ENCODE measurements at places on chromosomes 4 and X. TPM values are rescaled to one million over a fixed set of nuclear protein-coding genes. Genes with fewer than 3 reads are reported as not detected.

DNA sequence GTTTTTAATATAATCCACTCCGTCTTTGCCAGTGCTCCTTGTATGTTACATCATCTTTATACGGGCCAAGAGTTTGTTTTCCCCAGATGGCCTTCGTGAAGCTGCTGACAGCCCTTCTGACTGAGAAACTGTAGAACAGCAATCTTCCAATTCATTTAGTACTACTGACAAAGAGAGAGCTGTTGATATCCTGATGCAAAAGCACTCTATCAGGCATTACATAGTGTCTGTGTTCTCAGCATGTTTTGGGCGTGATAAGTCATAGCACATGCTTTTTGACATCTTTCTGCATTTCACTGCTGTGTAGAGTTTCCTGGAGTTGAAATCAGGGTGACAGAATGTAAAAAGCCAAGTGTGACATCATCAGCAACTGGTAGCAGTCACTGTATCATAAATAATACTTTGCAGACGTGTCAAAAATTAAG is 746.3 kb upstream of the FAM241A start:
- no peak for DNase-seq

GRCh38 chr4:63632858-63633257 is 776.4 kb downstream of the TECRL start:
- no peak for DNase-seq

GRCh38 chr4:23888421-23889319 is 1.2 kb downstream of the PPARGC1A start:
- DNase-seq: no peak

DNA sequence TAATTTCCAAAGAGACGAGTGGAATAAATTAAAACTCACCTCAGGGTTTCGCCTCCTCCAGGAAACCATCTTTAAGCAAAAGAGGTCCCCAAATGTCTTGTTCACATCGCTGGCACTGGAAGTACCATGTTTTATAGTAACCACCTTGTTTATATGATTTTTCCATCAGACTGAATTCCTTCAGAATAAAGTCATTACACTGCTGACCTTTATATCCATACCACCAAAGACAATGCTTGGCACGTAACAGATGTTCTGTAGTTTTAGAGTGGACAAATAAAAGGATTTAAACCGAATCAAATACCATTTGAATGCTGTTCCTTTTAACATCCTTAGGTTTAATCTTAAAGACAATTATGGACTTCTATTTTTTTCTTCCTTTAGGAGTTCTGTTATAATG is 4.7 kb downstream of the NUDT6 start:
- DNase-seq: no peak

GRCh38 chrX:78124307-78124706 is 15.1 kb downstream of the TAF9B start:
- DNase-seq: no peak

DNA sequence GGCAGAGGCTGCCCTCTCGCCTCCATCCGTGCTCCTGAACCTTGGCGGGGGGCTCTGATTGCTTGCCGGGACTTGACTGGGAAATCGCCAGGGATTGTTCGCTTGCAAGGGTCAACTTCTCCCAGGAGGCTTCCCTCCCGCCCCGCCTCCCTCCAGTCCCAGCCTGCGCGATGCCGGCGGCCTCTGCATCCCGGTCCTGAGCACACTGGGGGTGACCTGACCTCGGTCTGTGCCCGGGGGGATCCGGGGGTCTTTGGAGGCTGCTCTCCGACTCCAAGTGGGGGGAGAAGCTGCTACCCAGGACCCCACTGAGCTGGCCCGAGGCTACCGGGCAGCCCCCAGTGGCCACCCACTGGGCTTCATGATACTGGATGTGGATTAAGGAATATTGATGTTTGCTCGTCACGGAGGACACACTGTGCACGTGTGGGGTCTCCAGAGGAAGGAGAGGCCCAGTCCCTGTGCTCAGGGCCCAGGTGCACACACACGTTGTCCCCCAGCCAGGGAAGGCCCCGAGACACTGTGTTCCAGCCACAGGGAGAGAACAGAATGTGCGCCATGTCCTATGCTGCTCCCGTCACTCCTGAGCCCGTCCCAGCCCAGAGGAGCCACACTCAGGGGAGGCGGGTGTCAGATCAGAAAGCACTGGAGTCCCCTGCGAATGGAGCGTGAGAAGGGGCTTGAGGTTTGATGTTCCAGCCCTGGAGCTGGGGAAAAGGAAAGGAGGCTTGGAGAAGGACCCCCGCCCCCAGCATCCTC is 55.9 kb upstream of the NKX1-1 start:
- DNase-seq: no peak

GRCh38 chr4:146959692-146960091 is 14.0 kb upstream of the TTC29 start:
- no peak for DNase-seq

GRCh38 chr4:6124386-6125102 is 75.8 kb downstream of the JAKMIP1 start:
- DNase-seq: no peak

- no peak for DNase-seq
These were observed 494.1 kb downstream of the GABRG1 start for GRCh38 chr4:45629717-45630116.

DNA sequence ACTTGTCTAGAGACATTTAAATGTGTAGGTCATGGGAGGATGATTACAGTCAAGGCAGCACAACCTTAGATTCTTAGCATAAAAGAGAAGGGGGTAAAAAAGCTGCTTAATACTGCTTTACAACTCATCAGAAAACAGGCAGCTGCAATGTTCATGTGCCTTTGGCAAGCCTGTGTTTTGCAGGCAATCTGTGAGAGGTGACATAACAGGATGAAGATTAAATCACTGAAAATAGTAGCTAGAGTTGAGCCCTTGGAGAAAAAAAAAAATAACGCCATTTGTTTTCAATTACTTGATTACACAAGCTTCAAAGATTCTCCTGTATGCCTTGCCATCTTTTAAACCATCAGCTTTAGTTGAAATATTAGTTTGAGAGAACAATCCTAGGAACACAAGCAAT is 847.6 kb upstream of the LCORL start:
- DNase-seq: no peak

DNA sequence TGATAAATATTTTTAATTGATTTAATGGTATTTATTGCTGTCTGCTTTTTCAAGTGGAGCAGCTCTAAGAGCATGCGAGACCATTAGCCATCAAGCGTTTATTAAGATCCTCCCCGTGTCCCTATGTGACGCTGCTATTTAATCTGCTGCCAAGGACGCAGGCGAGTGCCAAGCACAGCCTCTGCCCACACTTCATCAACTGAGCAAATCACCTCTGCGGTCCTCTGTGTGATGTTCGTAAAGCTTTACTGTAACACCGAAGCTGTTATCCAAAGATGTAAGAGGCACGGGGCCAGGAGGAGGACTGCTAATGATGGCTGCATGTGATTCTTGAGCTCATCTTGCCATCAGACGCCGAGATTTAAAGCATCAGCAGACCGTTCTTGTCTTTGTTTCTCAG is 79.5 kb downstream of the STOX2 start:
- DNase-seq: no peak

DNA sequence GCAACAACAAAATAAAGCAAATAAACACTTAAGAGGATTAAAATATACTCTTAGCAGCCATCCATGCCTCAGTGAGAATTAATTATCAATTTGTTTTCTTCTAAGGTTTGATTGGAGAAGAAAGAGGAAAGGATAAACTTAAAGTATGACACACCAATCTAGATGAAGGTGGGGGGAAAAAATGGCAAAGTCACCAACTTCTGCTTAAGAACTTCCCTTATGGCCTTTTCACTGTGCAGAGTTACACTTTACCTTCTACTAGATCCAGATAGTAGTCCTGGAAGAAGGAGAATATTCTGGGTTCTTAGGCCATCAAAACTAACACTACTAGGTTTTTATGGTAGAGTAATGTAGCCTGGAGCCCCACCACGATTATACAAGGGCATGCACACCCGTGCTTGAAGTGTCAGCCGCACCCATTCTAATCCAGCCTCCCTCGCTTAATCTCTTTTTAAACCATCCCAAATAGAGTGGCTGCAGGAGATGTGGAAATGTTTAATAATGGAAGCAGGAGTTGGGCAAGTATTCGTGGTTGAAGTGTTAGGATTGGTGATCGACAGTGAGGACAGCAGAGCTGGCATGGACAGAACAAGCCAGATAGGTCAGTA is 14.1 kb downstream of the ENPEP start:
- DNase-seq: no peak

- DNase-seq: no peak
These were observed 9.9 kb upstream of the CCNQ start for GRCh38 chrX:153608806-153609205.

DNA sequence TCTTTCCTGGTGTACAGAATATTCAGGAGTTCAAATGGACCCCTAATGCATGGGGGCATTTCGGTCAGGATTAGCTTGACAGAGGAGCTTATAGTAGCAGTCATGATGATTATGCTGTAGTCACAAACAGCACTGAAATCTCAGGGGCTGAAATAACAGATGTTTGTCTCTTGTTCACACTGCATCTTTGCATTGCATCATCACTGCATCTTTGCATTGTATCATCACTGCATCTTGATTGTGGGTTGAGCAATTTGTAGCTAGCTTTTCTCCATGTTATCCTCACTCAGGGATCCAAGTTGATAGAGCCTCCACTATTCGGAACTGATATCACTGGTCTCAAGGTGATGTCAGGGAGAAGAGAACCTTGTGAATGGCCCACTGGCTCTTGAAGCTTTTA is 160.9 kb downstream of the GATB start:
- DNase-seq: no peak

DNA sequence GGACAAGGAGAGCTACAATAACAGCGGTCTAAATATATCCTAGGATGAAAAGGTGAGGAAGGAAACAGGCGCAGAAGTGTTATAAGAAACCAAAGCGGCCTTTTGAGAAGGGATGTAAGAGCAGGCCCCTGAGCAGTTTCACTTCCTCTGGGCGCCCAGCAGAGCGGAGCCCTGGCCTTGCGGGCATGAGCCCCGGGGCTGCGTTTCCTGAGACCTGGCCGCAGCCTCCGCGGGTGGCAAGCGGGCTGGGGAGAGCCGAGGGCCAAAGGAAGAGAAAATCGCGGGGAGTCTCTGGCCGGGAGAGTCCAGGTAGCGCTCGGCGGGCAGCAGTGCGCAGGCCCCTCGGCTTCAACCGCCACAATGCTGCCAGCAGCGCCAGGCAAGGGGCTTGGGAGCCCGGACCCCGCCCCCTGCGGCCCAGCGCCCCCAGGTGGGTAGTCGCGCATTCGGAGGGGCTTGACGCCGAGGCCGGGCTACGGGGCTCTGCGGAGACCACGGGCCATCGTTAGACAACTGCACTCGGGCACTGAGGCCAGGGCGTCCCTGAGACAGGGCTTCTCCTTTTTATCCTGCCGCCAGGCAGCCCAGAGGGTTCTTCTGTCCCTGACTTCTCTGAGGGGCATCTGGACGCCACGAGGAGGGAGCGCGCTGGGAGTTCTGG is at the start of gene BANK1:
Gene BANK1 (plus strand): TSS at position 210 of the 661 bp plus-strand sequence. CDS start 151 bp downstream, at position 361.
- DNase-seq: peak; percentile 73

- DNase-seq: no peak
These were observed 107.7 kb upstream of the RPS6KA3 start for GRCh38 chrX:20374450-20374849.

DNA sequence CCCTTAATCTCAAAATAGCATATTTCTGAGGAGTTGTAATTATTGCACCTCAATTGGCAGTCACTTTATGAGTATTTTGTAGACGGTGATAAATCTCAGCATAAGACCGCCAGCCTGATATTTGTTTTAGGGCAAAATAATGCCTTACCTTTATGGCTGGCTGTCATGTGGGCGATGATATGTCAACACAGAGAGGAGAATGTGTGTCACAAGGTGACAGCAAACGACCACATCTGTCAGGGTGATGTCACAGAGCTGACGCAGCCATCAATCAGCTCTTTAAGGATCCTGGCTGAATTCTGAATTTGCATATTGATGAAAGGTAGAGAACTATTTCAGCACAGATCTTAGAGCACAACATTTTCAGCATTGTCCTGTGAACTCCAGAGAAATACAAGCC is 209.7 kb downstream of the CEP135 start:
- no peak for DNase-seq

DNA sequence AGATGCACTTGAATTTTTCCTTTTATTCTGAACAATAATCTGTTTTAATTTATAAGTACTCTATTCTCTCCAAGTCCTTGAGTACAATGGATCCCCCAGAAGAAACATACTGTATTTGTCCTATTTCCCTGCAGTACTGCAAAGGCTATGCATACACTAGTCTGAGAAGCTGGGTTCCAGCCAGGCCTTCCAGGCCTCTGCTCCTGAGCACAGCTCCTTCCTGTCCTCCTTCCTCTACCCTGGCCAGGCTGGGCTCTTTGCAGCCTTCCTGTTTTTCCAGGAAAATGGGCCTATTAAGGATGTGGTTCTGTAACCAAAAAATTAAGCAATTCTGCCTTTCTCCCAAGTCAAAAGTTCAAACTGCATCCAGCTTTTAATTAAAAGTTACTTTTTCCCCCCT is 68.0 kb upstream of the STIM2 start:
- no peak for DNase-seq

DNA sequence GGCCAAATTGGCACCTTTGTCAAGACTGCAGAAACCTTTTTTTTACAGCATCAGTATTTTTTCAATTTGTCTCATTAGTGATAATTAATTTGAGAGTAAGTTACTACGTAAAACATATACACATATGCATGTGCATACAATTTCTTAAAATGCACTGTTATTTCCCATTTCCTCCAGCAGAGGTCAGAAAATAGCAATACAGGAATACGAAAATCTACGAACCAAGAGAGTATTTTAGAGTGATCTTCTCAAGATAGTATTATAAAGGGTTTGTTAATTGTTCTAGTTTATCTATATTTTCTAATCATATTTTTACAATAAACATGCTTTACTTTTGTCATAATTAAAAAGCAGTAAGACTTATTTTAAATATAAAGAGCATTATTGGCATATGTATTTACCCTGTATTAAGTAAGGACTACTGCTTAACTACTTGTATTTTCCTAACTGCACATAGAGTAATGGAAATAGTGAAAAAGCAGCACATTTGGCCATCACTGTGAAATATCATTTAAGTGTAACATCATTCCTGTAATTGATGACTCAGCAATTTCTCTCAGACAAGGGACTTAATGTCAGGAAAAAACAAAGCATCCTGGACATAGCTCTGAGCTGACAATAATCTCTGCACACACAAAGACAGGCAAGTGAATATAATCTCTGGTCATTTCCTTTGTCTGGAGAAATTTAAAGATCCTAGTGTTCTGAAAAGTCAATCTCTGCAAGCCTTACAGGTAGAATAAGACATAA is 45.6 kb downstream of the MAOB start:
- no peak for DNase-seq

GRCh38 chr4:67918428-67918827 is 34.6 kb upstream of the TMPRSS11D start:
- DNase-seq: no peak

- DNase-seq: no peak
These were observed 30.6 kb downstream of the LETM1 start for GRCh38 chr4:1825326-1825725.

The LRRC66 gene
- total RNA-seq: 0.57 TPM

The NDUFC1 gene
- 37.5 TPM for total RNA-seq

The RADX gene
- total RNA-seq: 0.31 TPM

The LIMCH1 gene
- 9.8 TPM for total RNA-seq

The KLF8 gene
- 1.2 TPM for total RNA-seq

The SLC35A2 gene
- 39.2 TPM for total RNA-seq

The IBSP gene
- 0.95 TPM for total RNA-seq

All from chondrocyte (in vitro differentiated cells).